Right cardiac atrium (tissue), 5 donors: ENCODE measurements at places on chromosomes 3 and 15. TPM values are rescaled to one million over a fixed set of nuclear protein-coding genes. Genes with fewer than 3 reads are reported as not detected.

DNA sequence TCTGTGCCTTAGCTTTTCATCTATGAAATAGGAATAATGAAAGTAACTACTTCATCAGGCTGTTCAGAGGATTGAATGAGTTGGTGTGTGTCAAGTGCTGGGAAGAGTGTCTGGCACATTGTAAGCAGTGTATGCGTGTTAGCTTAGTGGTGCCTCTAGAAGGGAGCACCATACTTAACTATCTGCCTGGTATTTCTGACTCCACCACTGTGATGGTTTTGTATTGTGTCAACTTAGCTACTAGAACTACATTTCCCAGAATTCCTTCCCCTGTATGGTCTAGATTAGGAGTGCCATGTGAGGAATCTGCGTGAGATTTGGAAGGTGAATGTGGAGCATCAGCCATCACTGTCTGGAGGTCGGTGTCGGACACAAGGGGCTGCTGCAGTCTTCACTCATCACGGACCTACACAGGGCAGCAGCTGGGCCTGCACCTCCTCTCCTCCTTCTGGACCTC is 115.4 kb upstream of the GALNT15 start:
- DNase-seq = no peak

Gene CAND2
- total RNA-seq = 58.8 TPM

DNA sequence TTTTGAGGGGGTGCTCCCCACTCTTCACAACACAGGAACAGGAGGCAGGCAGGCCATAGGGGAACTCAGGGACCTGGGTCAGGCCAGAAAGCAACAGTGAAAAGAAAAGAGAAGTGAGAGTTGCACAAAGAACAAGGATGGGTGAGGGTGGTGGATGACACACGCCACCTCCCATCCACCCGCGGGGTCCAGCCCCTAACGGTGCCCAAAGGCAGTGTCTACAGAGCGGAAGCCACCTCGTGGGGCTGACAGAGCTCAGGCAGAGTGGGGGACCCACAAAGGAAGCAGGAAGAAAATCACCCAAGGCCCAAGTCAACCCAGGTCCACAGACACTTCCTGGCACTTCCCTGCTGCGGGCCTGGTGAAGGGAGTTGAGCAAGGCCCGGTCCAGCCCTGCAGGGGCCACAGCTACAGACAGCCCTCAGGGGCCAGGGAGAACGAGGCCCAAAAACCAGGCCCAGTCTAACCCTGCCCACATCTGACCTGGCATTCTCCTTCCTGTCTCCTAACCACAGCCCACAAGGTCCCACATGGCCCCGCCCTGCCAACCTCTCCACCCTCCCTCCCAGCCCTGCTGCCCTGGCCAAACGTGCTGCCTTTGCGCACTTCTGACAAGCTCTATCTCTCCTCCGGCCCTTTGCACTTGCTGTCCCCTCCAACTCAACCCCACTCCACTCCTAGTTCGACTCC is 5.9 kb downstream of the NUP210 start:
- DNase-seq = peak; percentile 79

GRCh38 chr15:39338251-39338650 is 242.6 kb upstream of the THBS1 start:
- no peak for DNase-seq

- peak; percentile 15 for DNase-seq
These were observed 241.9 kb downstream of the ALCAM start for GRCh38 chr3:105608623-105609022.

DNA sequence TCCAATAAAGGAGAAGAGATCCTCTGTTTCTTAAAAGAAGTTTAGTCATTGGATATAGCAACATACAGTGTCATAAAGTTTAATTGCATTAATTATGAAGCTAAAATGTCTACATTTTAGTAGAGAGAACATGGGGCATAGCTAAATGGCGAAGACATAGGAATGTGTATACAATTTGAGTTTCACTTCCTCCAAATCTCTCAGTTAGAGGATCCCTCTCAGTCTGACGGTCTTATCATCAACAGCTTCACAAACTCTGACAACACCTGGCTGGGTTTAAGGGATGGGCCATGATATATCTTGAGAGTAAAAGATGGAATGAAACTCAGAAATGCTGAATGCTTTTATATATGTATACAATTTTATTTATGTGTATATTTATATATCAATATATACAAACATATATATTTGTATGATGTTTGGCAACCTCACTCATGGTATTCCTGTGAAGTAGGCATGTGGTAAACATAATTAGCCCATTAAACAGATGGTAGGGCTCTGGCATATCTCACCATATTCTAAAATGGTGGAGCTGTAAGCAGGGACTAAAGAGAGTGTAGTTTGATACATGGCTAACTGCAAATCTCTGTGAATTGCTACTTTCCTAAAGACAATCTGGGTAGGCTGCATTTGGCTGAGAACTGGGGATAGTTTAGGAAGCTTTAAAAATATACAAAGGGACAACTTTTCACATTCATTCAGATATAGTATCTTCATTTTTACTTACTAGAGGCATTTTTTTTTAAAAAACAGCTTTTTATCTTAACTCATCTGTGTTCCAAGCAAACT is 111.6 kb downstream of the TIGIT start:
- no peak for DNase-seq

DNA sequence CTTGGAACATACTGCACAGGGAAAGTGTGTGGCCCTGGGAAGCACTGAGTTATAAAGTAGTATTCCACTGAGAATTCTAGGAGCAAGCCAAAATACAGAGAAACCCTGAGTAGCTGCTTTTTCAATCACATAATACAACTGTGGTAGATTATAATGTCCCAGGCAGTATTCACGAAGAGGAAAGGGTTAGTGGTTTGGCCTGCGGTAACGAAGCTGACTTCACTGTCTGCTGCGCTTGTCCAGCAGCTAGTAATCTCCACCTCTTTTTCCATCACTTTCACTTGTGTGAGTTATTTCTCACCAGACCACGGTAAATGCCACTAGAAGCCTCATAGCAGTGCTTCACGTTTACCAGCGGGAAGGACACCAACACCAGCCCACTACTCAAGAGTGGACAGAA is 34.4 kb downstream of the RPL39L start:
- DNase-seq = peak; percentile 43

Gene GOLGA6D
- total RNA-seq = not detected

Gene CADM2
- total RNA-seq = 17.7 TPM

DNA sequence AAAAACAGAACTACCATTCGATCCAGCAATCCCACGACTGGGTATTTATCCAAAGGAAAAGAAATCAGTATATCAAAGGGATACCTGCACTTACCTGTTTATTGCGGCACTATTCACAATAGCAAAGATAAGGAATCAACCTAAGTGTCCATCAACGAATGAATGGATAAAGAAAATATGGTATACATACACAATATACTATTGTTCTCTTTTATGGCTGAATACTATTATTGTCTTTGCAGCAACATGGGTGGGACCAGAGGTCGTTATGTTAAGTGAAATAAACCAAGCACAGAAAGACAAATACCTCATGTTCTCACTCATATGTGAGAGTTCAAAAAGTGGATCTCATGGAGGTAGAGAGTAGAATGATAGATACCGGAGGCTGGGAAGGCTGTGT is 118.3 kb upstream of the FAM3D start:
- no peak for DNase-seq

GRCh38 chr15:45314960-45315359 is 62.9 kb downstream of the SLC28A2 start:
- no peak for DNase-seq

- no peak for DNase-seq
These were observed 216.8 kb downstream of the VGLL3 start for GRCh38 chr3:86774082-86774691.

GRCh38 chr15:66094331-66094730 is 159.2 kb downstream of the MEGF11 start:
- DNase-seq = peak; percentile 16

Gene CCDC54
- not detected for total RNA-seq
